ENCODE measurements at places on chromosomes 5 and 9.

- no peak for DNase-seq
These were observed 22.4 kb upstream of the FREM1 start for GRCh38 chr9:14932641-14933040.

DNA sequence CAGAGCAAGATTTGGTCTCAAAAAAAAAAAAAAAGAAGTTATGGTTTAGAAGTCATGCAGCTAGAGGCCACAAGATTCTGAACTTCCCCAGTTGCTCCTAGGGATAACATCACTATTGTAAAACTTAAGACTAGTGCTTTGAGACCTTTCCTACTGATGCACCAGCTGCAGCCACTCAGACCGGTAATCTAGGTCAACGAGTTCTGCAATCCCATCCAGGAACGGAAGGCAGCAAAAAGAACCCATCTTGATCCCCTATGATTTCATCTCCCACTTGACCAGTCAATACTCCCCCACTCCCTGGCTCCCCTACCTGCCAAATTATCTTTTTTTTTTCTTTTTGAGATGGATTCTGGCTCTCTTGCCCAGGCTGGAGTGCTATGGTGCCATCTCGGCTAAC, 46.9 kb upstream of the TTC39B start:
- no peak for DNase-seq

GRCh38 chr5:136621743-136622142, 256.4 kb upstream of the TRPC7 start:
- DNase-seq, result no peak

DNA sequence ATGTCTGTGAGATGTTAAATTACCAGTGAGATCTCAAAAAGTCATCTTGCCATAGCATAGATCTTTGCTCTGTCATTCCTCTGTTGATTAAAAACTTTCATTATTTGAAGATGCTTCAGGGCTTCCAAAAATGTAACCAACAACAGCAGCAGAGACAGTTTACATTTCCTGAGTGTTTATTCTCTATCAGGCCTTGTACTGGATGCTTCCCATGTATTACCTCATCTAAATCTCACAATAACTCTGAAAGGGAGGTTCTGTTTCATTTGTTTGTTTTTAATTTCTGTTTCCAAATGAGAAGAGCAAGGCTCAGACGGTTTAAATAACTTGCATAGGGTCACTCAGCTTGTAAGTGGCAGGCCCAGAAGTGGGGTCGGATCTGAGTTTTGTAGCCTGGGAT, 45.2 kb downstream of the MRRF start:
- no peak for DNase-seq

DNA sequence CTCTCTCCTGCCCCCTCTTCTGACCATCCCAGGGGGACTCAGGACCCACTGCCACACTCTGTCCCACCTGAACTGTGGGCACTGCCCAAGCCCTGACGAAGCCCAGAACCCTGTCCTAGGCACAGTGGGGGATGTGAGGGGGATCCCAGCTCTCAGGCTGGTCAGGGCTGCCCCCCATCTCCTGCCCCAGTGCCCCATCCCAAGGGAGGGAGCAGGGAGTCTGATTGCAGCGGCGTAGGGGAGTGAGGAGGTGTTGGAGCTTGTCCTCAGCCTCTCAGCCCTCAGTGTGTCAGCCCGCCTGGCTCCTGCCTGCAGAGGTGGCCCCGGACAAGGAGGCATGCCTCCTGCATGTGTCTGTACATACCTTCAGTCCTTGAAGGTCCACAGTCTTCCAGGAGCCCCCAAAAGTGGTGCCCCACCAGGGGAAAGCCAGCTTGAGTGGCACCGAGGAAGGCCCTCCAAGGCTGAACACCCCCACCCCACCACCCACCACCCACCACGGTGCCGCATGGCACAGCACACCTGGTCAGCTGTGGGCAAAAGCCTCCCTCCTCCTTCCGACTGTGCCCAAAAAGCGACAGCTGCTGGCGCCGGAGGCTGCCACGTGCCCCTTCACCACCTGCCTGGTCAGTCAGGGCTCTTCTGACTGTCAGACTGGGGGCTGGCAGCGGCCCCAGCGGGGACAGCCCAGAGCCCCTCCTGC, 930 bp downstream of the SARDH start:
- DNase-seq, result no peak

- DNase-seq, result no peak
These were observed 8.7 kb upstream of the SPOUT1 start for GRCh38 chr9:128838338-128838737.

- no peak for DNase-seq
These were observed 1408.4 kb upstream of the WWC1 start for GRCh38 chr5:166883016-166883415.
